Suprapubic skin (tissue), 4 donors: ENCODE measurements at places on chromosomes 2 and 18.
A peak's percentile ranks its signal among the peaks of the same experiment; 100 is the strongest.

DNA sequence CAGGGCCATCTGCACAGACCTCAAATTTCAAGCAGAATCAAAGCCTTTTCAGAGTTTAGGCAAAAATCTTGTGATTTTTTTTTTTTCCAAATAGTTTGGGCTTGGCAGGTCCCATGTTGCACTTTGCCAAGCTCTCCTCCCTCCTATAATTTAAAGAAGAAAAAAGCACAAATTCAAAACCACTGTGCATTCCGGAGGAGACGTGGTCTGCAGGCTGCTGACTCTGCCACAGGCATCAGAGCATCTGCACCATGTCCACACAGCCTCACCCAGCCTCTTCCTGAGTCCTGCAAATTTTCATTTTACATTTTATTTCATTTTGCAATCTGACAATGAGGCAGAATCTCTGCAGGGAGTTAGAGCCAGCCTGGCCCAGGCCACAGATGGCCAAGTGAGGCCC is 15.7 kb upstream of the GPC1 start:
- no peaks in the 10 kb centered on the region for H3K36me3 ChIP-seq
- H3K4me1 ChIP-seq: no peaks in the 10 kb centered on the region
- peak; percentile 13 for DNase-seq
- H3K4me3 ChIP-seq: no peak overlapping the region

DNA sequence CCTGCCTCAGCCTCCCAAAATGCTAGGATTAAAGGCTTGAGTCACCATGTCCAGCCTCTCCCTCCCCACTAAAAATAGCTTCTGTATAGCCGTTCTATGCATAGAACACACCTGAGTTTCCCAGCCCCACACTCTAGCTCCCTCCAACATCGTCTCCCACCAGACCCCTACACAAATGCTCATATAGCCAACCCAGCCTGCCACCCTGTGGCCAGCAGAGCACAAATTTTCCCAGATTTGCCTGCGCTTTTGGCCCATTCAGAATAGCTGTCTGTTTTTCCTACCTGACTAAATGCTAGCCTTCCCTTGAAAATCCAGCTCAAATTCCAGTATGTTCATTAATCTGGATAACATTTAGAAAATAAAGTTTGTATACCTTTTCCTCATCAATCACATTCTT is 22.8 kb downstream of the TRABD2A start:
- no peaks in the 10 kb centered on the region for H3K36me3 ChIP-seq
- no peaks in the 10 kb centered on the region for H3K4me1 ChIP-seq
- no peak for DNase-seq
- H3K4me3 ChIP-seq: no peak overlapping the region
- H3K27ac ChIP-seq: no peak overlapping the region
- peaks cover 6% of the 10 kb centered on the region for H3K27me3 ChIP-seq

GRCh38 chr2:173874894-173875237 is 90.3 kb downstream of the SP3 start:
- no peak for DNase-seq
- H3K27me3 ChIP-seq: no peaks in the 10 kb centered on the region
- no peaks in the 10 kb centered on the region for H3K36me3 ChIP-seq
- H3K4me1 ChIP-seq: peaks cover 7% of the 10 kb centered on the region

- H3K4me1 ChIP-seq: no peaks in the 10 kb centered on the region
- H3K4me3 ChIP-seq: no peak overlapping the region
- no peaks in the 10 kb centered on the region for H3K27me3 ChIP-seq
- no peak for DNase-seq
Measured at GRCh38 chr2:71385012-71385411, 53.4 kb downstream of the ZNF638 start.
